ENCODE measurements at places on chromosomes 6 and 20.

DNA sequence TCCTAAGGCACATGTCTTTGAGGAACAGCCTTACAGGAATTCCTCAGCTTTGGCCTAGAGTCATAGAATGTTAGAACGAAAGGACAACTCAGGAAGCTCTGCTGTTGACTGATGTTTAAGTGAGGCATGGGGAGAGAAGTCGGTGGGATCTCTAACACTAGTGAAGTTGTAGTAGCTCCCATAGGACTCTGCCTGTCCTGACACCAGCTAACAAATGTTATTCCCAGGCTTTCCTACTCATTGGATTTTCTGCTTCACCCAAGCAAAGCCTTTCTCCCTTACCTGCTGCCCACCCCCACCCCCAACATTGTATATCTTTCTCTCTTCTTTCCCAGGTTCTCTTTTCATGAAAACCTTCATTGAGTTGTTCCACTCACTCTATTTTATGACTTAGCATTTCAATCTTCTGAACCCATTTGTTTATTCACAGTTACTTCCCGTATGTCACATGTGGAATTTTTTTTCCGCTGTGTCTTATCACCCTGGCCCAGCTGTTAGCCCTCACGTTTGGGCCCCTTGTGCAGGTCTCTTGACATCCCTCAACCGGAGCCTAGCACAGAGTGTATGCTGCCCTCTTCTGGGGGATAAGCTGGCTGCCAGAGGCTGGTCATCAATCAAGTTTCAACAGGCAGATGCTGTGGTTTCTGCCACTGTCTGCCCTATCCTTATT, 39.2 kb upstream of the RNF8 start:
- DNase-seq, result no peak

DNA sequence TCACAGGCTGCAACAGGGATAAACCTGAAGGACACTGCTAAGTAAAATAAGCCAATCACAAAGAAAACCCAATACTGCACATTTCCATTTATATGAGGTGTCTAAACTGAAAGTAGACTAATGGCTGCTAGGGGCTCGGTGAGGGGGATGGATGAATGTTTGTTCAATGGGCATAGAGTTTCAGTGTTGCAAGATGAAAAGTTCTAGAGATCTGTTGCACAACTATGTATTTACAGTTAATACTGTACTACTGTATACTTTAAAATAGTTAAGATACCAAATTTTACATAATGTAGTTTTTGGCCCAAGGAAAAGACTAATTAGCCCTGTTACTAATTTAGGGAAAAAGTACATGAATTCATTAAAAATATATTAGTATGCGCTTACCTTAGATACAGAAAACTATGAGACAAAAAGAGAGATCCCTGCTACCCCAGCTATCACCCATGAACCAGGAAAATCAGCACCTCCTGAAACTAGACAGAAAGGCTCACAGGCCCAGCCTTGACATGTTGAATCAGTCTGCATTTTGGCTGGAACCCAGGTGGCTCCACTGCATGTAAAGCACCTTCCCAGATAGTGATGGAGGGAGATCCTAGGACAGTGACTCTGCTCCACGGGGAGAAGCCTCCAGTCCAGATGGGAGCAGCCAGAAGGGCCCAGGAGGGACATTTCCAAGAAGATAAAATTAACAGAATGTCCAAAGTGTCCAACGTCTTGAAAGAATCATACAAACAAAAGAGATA, 16.1 kb downstream of the HLA-F start:
- DNase-seq, result no peak

DNA sequence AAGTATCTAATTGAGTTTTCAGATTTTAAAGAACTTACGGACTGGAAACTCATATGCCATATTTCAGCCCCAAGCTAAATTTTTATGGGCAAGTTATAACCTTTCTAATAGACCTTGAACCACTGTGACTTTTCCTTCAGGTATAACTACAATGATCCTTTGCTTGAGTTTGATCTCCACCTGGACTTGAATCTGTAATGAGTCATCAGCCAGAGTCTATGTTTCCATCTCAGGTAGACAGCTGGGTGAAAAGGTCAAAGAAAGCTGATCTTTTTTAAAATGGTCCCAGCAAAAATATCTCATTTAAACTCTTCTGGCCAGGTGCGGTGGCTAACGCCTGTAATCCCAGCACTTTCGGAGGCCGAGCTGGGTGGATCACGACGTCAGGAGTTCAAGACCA, 88.4 kb upstream of the SGK1 start:
- no peak for DNase-seq

DNA sequence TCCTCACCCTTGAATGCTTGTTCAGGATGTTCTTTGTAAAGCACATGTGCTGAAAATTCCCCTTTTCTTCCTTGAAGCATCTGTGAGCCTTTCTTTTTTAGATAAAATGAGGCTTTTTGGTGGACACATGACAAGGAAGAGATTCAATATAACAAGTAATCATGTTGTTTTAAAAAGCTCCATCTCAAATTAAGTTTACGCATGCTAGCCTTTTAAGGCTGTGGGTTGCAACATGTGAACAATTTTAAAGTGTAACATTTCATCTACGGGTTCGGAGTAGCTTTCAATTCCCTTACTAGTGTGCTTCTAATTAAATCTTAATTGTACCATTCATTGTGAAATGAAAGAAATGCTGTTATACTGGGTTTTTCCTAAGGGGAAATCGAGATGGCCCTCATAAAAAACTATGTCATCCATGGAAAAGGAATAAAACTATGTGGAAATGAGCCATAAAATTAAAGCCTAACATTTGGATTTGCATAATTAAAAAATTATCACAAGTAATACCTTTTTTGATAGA, 19.3 kb upstream of the OSTM1 start:
- DNase-seq, result no peak

DNA sequence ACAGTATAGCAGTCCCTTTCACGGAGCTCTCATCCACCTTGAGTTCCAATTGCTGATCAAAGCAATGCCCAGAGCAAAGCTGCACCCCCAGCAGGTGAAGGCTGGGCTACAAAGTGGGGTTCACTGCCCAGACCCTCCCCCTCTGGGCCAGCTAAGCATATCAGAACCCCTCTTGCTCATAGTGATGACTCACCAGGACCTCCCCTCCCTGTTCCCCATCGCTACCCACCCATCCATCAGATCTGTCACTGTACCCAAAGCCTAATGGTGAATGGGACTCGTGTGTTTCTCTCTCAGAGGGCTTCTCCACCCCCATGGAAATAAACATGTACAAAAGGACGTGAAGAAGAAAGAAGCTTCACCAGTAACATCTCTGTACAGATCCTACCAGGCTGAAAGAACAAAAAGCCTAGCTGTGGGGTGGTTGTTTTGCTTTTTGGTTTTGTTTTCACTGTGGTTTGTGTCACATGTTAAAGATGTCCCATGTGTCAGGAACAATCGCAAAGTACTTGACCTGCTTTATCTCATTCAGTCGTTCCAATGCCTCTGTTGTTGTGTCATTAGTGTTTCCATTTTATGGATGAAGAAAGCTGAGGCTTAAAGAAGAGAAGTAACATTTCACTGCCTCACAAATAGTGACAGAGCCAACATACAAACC, 518.5 kb downstream of the CD83 start:
- DNase-seq, result no peak

DNA sequence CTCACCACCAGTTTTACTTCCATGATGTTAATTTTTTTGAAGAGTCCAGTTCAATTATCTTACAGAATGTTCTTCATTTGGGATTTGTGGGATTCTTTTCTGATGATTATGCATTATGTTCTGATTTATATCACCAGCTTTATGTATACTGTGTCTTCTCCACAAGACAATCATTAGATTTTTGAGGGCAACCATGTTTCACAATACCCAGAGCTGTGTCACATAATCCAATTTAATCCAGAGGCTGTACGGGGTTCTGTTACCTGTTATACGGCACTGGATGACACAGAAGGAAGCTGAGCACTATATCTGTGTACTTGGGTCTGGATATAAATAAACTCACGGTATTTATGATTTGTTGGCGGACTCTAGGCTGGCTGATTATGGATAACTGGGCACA, 41.6 kb upstream of the RPN2 start:
- DNase-seq, result no peak

DNA sequence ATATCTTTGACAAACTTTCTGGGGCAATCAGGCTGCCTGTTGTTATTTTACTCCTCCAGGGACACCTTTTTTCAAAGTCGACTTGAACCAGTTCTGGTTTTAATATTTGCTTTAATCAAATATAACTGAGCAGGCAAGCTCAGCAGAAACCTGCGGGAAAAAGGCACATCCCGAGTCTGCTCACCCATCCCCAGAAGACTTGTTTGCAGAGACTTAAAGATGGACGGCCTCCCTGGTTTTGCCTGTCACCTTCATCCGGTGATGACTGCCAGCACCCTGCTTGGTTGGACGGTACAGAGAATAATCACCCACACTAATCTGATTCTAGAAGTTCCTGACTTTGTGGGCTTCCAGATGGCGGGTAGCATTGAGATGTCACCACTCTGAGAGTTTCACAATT, 36.8 kb downstream of the PPP1R3G start:
- no peak for DNase-seq

- DNase-seq, result no peak
Observed at GRCh38 chr6:30769088-30769852, 24.9 kb upstream of the IER3 start.

GRCh38 chr20:39611901-39612300, 649.8 kb downstream of the DHX35 start:
- DNase-seq, result no peak

DNA sequence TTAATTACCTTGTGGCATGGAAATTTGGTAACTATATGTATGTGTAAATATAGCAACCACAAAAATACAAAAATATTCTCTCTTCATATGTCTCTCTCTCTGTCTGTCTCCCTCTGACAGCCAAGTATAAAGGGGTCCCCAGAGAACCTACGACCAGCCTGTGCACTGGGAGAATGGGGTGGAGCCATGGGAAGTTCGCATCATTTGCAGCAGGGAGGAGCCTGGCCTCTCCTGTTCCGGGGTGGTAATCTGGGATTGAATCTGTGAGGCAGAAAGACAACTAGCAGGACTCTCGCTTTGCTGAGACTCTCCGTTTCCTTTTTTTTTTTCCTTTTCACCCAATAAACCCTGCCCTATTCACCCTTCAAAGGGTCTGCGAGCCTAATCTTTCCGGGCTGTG, 1109.1 kb downstream of the HACE1 start:
- no peak for DNase-seq

GRCh38 chr6:44269178-44269920, 901 bp upstream of the TMEM151B start:
- no peak for DNase-seq

DNA sequence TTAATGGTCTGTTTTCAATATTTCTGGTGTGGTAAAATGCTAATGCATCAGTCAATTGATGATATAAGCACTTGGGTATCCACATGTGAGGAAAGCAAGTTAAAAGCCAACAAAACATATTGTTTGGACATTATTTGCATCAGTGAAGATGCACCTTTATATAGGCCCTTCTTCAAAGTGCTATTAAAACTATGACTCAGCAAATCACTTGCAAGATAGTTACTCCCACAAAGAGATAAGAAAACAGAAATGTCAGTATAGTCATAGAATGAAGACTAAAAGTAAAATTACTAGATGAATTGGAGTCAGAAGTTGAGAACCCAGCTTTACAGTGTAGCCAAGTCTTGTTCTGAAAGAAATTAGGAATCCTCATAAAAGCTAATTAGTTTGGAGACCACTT, 14.6 kb upstream of the GRM1 start:
- no peak for DNase-seq

GRCh38 chr6:28906669-28907068, 17.1 kb downstream of the TRIM27 start:
- no peak for DNase-seq

DNA sequence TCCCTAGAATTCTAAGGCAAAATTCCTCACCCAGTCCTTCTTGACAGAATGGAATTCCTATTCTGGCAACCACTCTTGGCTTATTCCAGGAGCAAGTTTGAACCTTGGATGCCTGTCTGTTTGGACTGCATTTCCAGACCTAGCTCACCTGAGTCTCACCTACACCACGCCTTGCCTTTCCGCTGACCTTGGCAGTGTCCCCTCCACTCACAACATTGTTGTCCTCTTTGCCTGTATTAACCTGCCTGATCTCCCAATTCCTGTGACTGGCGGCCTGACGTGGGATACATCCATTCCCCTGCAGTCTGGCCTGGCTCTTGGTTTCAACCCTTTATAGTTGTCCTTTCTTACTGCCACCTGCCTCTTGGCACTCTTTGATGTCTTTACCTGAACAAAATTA, 281.4 kb upstream of the SOX4 start:
- DNase-seq, result no peak

- DNase-seq, result no peak
Observed at GRCh38 chr6:111737065-111737521, 131.4 kb upstream of the TRAF3IP2 start.

GRCh38 chr6:119226089-119226488, 123.5 kb downstream of the MAN1A1 start:
- DNase-seq, result no peak

DNA sequence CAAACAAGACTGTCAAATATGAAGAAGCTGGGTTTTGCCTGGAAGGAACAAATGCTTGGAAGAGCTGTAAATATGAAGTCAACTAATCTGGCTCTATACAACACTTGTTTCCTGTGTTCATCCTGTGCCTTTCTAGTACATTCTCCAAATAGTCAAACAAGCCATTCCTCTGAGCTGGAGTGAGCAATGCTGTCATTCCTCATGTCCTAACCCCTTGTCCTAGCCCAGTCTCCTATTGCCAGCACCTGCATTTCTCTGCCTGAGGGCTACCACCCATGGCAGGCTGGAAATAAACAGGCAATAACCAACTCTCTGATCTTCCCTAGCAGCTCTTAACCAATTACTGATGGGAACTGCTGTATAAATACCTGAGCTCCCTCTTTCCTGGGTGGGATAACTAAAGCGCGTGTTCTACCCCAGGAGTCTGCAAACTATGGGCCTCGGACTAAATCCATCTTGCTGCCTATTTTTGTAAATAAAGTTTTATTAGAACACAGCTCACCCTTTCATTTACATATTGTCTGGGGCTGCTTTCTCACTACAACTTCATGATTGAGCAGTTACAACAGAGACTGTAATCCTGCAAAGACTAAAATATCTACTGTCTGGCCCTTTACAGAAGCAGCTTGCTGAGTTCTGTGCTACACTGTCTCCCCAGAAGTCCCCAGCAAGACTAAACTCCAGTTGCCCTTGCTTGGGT, 13.4 kb downstream of the RIMS4 start:
- DNase-seq, result no peak

GRCh38 chr6:137777687-137778075, 89.4 kb upstream of the TNFAIP3 start:
- no peak for DNase-seq

DNA sequence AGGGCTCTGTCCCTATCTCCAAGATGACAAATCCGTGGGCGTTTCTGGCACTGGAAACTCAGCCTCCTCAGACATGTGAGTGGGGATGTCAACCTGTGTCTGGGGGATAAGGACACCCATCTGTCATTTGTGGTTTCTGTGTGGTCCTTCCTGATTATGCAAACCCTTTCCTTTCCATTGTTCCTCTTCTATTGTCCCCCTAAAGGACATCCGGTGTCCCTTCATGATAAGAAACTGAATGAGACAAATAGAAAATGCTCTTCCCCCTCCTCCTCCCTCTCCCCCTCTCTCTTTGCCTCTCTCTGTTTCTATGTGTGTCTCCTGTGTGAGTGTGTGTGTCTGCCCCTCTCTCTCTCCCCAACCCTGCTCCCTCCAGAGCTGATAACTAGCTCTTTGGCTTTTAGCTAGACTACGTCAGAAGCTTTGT, 11.5 kb upstream of the GLP1R start:
- no peak for DNase-seq

All from substantia nigra (tissue), 51 donors.